ENCODE measurements at places on chromosomes 3 and 15. TPM values are rescaled to one million over a fixed set of nuclear protein-coding genes. Genes with fewer than 3 reads are reported as not detected.

SLITRK3 gene
- not detected for polyA plus RNA-seq

ACAP2 gene
- 7.9 TPM for polyA plus RNA-seq

SLC12A8 gene
- 4.2 TPM for polyA plus RNA-seq

- DNase-seq, result no peak
Measured at GRCh38 chr15:82036461-82036860, 9.4 kb downstream of the MEX3B start.

GRCh38 chr15:40756938-40757337, 1.9 kb upstream of the RMDN3 start:
- DNase-seq, result no peak

DNA sequence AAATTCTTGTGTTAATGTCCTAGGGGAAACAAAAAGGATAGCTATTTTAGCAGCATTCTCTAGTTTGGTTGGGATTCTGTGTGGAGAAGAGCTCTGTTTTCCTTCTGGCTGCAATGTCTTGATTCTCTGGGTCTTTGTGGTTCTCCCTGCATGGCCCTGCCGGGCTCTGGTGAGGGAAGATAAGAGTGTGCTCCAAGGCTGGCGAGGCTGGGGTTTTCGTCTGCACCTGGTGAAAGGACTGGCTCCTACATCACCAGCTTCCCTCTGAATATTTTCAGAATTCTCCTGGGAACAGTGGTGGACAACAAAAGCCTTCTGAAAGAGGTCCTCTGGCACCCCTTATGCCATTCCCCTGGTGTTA, 38.1 kb upstream of the SFMBT1 start:
- no peak for DNase-seq

DNA sequence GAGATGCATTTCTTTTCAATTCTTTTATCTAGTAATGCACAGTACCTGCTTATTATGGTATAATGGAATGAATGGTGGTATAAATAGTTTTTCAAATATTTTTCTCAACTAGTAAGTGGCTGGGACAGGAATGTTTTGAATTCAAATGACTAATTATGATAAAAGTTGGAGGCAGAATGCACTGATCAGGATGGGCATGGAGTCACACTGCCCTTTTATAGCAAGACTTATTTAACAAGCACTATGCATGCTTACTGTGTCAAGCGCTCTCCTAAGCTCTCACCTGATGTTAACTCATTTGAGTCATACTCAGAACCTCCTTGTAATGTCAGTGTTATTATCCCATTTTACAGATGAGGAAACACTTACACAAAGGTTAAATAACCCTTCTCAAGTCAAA, 221.8 kb downstream of the FEZF2 start:
- no peak for DNase-seq

DNA sequence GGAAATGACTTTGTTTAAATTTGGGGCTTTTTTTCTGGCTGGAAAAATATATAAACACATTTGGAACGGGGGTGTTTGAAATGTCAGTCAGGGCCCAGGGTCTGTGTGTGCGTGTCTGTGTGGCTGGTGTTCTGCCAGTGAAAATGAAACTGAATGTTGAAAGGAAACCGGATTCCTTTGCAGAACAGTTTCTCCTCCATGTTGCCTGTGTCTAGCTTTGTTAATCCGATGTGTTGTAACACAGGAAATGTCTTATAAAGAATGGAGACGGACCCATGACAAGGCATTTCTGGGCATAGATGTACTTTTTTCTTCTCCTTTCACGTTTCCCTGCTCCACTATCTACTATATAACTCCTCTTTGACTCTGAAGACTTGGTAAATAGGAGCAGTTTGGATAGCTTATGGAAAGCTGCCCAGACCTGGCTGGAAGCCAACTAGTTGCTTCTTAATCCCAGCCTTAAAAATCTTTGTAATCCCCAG, 2.8 kb downstream of the SQOR start:
- DNase-seq, result peak; percentile 77

GRCh38 chr3:166799-167198, 29.8 kb upstream of the CHL1 start:
- no peak for DNase-seq

TBCCD1 gene
- polyA plus RNA-seq, result 5.8 TPM

- DNase-seq, result no peak
Measured at GRCh38 chr15:70867911-70868467, 14.0 kb upstream of the LARP6 start.

ITGB5 gene
- 174 TPM for polyA plus RNA-seq

ADCY5 gene
- polyA plus RNA-seq, result 0.46 TPM

BRK1 gene
- 184 TPM for polyA plus RNA-seq

GRCh38 chr15:67762610-67763368, 62.5 kb upstream of the SKOR1 start:
- no peak for DNase-seq

DNA sequence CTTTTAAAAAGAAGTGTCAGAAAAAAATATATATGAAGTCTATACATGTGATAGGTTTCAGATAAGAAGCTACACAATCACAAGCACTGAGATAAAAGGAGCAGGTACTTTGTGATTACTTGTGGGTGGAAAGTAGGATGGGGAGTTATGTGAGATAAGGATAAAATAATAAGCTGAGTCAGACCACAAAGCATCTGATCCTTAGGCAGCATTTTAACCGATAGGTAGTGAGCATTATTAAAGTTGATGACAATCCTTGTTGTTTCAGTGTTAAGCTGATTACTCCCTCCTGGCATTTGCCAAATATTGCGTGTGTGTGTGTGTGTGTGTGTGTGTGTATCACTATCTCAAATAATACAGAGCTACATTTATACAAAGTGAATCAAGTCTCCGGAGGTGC, 483.1 kb downstream of the NAALADL2 start:
- no peak for DNase-seq

GRCh38 chr15:49044002-49044401, 2.2 kb downstream of the SECISBP2L start:
- no peak for DNase-seq

BLM gene
- polyA plus RNA-seq, result 10.2 TPM

DNA sequence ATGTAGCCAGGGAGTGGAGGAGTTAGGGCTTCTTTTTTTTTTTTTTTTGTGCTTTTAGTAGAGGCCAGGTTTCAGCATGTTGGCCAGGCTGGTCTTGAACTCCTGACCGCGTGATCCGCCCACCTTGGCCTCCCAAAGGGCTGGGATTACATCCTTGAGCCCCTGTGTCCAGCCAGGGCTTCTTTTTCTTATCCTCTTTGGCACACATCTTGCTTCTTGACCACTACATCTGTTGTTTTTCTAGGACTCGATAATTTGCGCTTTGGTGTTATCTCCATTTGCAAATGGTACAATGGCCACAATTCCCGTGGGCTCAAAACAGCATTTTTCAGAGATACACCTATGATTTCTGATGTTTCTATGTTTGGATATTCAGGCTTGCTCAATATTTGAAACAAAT, 4.2 kb downstream of the SKIL start:
- no peak for DNase-seq

- no peak for DNase-seq
Measured at GRCh38 chr3:126543457-126544061, 15.2 kb downstream of the C3orf22 start.

DNA sequence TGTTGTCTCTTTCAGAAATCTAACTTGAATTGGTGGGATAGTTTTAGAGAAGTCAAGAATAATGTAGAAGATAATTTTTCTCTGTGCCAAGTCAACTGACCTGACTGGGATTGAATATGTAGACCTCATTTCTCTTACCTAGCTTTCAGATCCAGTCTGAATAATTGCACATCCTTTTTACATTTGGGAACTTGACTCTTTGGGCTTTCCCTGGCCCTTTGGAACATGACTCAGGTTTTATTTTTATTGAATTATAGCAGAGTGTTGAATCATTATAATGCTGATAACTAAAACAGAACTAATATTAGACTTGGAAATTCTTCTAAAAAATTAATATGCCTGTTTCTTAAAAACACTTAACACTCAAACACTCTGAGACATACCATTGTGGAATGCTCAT, 76.5 kb downstream of the PFN2 start:
- no peak for DNase-seq

GRCh38 chr15:93235926-93236780, 147.1 kb upstream of the RGMA start:
- DNase-seq, result no peak

DNA sequence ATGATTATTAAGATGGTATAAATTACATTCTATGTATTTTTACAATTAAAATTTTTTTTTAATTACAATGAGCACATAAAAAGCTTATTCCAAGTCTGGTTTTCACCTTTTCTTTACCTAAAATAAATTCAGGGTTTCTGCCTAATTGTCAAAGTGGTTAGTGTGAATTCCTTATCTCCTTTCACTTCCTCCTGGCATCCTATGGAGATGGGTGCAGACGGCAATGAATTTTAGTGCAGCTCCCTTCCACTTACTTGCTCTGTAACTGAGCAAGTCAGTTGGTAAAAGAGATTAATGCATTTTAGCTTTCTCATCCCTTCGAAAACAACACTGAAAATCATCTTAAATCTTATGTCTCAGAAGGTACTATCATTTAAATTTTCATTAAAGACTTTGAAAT, 13.1 kb downstream of the HDGFL3 start:
- no peak for DNase-seq

GRCh38 chr3:66553441-66554113, 52.8 kb upstream of the LRIG1 start:
- no peak for DNase-seq

DNA sequence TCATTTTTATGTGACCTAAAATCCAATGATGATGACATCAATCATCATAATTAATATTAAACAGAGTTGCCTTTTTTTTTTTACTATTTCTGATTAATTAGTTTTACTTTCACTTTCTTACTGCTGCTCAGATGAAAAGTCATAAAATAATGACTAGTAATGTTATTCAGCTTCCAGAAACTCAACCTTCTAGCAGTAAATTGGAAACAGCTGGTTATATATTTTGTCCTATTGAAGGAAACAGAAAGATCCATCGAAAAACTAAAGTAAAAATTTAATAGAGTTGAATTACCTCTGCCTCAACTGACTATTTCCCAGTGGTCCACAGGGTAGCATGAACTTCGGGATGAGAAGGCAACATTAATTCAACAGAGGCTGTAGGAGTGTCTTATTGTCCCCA, 107.1 kb upstream of the PTX3 start:
- DNase-seq, result no peak

C3orf20 gene
- polyA plus RNA-seq, result 0.03 TPM

DNA sequence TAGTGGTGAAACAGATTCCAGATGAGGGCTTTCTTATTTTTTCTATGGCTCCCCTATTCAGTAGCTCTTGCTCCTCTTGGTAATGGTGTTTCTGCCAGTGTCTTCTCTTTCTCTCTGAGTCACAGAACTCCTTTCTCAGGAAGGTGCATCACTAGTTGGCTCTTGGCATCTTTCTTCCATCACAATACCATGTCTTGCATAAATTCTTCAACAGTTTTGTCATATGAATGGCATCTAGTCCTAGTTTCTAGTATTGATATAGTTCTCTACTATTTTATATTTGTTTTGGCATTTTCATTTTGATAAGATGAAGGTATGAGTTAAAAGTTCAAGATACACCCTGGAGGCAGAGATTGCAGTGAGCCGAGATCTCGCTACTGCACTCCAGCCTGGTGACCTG, 51.0 kb downstream of the REC114 start:
- DNase-seq, result no peak
